ENCODE measurements at places on chromosomes 13 and 19. TPM values are rescaled to one million over a fixed set of nuclear protein-coding genes. Genes with fewer than 3 reads are reported as not detected.

Gene IFNL1
- total RNA-seq, result not detected

Gene COL5A3
- total RNA-seq, result 4.3 TPM

Gene SERP2
- not detected for total RNA-seq

Gene PCDH17
- total RNA-seq, result not detected

Gene MFSD12
- total RNA-seq, result 136 TPM

Gene KASH5
- 0.23 TPM for total RNA-seq

Gene TJP3
- total RNA-seq, result 20.2 TPM

Gene ERVV-1
- not detected for total RNA-seq

Gene ZNF573
- 31.1 TPM for total RNA-seq

Gene EPSTI1
- 19.4 TPM for total RNA-seq

GRCh38 chr13:102845289-102845629, 573 bp upstream of the ERCC5 start:
- no peak for DNase-seq

DNA sequence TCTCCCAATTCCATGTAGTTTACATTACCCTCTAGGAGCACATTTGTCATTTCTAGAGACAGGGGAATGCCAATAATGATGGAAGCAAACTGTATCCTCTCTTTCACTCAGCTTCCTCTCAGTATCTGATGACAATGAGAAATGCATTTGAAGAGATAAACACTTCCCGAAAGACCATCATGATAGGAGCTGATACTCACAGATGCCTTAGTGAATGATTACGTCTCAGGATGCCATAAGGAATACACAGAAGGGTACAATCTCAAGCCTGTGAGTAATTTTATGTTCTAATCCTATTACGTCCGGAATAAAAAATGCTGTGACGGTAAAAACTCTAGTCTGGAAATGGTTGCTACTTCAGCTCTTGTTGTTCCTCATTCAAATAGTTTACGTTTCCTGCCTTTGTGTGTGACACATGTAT, 663.8 kb upstream of the MIR17HG start:
- DNase-seq, result no peak

DNA sequence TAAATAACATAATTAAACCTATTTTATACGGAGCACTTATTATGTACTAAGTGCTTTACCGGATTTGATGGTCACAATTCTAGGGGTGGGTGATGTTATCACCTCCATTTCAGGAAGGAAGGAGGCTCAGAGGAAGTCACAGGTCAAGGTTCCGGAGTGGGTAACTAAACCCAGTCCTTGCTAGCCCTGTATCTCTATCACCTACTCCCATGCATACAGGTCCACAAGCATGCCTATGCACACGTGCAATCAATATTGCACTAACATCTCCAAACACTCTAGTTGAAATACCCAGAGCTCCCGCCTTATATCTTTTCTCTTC, 17.8 kb upstream of the FOSB start:
- peak; percentile 64 for DNase-seq

- peak; percentile 27 for DNase-seq
Observed at GRCh38 chr19:480016-480855, 16.1 kb upstream of the MADCAM1 start.

- peak; percentile 37 for DNase-seq
Observed at GRCh38 chr13:20160306-20161274, at the start of gene GJA3. Gene GJA3 (minus strand): TSS chr13:20161052. CDS start chr13:20143288, 17,764 bp downstream.

- DNase-seq, result no peak
Observed at GRCh38 chr19:4583961-4584669, 24.6 kb upstream of the SEMA6B start.

- no peak for DNase-seq
Observed at GRCh38 chr13:37657956-37658355, 59.4 kb upstream of the POSTN start.

- no peak for DNase-seq
Observed at GRCh38 chr13:109755997-109756396, 30.4 kb downstream of the IRS2 start.

DNA sequence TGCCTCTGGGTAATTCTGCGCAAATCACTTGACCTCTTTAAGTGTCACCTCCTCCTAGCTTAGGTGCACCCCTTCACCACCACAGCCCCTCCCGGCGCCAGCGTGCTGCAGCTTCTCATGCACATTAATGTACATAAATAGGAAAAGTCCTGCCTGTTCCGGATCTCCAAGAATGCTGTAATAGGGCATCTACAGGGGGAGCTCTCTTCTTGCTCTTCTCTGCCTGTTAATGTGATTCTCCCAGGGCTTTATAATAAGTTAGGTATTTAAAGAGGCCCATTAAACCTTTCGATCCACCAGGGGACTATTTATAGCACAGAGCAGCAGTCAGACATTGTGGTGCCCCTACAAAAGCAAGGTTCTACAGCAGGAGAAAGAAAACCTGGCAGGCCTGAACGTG, 35.3 kb downstream of the SOX1 start:
- DNase-seq, result no peak

DNA sequence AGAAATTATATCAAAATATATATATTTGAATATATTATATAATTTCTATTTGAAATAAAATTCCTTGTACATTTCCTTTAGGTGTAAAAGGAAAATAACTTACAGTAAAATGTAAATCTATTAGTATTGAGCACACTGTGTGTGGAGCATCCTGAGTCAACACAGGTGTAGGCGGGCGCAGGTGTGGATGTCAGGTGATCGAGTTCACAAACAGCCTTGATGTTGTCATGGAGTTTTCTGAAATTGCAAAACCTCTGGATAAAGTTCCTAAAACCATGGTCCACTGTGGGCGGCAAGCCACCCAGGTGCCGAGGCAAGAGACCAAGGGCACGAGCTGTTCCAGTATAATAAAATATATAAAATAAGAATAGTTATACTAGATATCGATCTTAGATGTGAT, 27.7 kb upstream of the MCF2L start:
- DNase-seq, result no peak

- no peak for DNase-seq
Observed at GRCh38 chr19:3465552-3465951, 14.8 kb downstream of the SMIM24 start.

DNA sequence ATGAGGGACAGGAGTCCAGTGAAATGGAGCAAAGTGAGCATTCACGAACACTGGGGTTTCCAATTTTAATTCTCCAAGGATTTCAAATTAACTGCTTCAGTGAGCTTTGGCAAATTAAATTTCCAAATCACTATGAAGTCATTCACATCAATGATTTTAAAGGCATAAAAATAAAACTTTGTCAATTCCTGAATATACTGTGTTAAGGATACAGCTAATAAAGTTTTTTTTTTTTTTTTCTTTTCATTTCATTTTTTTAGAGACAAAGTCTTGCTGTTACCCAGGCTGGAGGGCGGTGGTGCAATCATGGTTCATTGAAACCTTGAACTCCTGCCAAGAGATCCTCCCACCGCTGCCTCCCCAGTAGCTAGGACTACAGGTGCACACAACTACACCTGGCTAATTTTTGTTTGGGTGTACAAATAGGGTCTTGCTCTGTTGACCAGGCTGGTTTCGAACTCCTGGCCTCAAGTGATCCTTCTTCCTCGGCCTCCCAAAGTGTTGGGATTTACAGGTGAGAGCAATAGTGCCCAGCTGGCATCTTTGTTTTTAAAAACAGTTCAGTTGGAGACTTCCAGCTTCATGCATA, 21.9 kb downstream of the RBM26 start:
- DNase-seq, result no peak

DNA sequence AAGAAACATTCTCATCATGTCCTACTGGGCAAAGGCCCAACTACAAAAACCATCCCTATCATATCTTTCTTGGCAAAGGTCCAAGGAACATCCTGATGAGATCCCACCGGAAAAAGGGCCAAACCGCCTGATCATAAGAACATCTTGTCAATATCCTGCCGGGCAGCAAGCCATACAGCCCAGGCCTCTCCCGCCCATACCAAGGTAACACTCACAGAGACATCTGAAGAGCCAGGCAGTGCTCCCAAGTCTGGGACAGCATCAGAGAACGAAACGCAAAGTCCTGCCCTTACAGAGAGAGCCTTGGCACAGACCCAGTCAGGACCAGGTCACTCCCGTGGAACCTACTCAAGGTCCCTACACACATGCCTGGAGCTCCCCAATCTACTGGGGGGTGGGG, 18.5 kb upstream of the ZNF331 start:
- no peak for DNase-seq

DNA sequence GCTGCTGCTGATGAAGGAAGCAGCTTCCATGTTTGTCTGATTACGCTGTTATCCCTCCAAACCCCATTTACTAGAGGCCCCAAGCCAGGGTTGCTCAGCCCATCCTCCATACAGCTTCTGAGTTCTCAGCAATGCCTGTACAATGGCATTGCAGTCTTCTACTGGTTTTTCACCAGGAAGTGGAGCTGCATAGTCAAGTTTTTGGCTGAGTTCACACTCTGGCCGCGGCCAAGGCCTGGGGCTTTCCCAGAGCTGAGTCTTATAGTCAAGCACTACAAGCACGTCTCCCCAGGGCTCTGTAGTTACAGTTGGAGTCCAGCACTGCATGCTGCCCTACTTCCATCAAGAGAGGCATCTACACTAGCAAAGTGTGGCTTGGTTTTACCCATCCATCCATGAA, 182.5 kb downstream of the POU4F1 start:
- no peak for DNase-seq

GRCh38 chr19:3137119-3137518, 1.3 kb downstream of the GNA15 start:
- no peak for DNase-seq

- no peak for DNase-seq
Observed at GRCh38 chr13:52779103-52779502, 39.5 kb upstream of the CNMD start.

DNA sequence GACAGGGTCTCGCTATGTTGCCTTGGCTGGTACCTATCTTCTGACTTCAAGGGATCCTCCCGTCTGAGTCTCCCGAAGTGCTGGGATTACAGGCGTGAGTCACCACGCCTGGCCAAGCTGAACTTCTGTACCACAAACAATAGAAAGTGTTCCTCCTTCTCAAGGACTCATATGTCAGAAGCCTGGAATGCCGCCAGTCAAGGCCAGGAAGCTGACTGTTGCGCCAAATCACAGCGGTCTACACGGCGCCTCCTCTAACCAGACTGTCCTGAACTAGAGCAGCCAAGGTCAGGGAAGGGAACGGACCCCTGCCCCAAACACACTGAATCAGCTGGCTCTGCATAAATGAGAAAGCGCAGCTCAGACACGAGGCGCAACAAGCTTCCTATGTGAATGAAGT, 14.6 kb downstream of the RAB20 start:
- no peak for DNase-seq

DNA sequence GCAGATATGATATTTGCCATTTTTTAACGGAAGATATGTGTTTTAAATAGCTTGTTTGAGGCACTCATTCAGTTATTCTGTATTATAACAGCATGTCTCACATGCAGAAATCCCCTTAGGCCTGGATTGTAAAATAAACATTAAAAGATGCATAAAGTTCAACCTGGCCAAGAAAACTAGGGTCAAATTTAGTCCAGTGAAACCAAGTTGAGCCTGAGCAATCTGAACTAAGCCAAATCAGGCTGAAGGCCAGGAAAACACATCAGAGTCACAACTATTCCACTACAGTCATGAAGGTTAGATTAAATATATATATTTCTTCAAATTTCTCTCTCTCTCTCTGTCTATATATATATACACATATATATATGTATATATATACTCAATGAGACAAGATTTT, 504.8 kb downstream of the SLITRK1 start:
- DNase-seq, result no peak

GRCh38 chr19:45306518-45307027, 16.1 kb downstream of the CKM start:
- DNase-seq, result no peak

DNA sequence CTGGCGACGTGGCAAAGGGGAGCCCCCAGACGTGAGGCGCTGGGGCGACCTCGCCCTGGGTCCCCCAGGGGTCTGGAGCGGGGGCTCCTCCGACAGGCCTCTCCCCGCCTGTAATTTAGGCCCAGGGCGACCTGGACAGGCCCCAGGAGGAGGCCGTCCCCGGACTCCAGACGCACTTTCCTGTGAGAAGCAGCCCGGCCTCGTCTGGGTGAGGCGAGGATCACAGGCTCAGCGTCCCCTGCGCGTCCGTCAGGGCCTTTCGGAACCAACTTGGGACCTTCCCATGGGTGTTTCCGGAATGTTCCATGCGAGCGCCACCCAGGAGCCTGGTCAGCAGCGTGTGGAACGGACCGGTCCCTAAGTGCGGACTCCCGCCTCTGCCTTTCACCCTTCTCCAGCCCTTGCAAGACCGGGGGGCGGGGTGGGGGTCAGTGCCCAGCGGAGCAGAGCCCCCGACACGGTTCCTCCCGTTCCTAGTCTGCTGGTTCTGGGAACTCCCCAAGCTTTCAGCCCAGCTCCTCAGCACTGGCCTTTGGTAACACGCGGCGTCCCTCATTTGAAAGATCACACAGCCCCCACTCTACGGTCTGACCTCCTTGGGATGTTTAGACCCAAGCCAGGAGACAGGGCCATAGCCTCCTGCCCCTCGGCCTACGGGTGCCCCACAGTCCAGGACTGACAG, 1.1 kb upstream of the GRTP1 start:
- no peak for DNase-seq

DNA sequence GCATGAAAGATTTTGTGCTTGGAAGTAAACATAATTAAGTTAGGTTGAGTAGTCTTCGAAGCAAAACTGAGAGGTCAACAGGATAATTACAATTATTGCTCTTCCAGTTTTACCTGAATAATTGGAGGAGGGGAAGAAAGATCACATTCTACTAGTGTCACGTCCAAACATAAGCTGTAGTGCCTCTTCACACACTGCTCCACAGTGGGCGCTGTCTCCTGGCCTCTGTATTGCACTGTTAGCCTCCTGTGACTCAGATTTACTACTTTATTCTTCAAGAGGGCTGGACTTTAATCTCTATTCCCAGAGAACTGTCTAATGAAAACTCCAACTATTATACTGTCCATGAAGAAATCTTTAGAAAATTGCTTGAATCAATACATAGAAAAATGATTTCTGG, 62.9 kb downstream of the TRPC4 start:
- DNase-seq, result no peak

- DNase-seq, result peak; percentile 93
Observed at GRCh38 chr19:45001087-45001739, at the start of gene RELB. Gene RELB (plus strand): TSS chr19:45001464. CDS start chr19:45001580, 116 bp downstream.

DNA sequence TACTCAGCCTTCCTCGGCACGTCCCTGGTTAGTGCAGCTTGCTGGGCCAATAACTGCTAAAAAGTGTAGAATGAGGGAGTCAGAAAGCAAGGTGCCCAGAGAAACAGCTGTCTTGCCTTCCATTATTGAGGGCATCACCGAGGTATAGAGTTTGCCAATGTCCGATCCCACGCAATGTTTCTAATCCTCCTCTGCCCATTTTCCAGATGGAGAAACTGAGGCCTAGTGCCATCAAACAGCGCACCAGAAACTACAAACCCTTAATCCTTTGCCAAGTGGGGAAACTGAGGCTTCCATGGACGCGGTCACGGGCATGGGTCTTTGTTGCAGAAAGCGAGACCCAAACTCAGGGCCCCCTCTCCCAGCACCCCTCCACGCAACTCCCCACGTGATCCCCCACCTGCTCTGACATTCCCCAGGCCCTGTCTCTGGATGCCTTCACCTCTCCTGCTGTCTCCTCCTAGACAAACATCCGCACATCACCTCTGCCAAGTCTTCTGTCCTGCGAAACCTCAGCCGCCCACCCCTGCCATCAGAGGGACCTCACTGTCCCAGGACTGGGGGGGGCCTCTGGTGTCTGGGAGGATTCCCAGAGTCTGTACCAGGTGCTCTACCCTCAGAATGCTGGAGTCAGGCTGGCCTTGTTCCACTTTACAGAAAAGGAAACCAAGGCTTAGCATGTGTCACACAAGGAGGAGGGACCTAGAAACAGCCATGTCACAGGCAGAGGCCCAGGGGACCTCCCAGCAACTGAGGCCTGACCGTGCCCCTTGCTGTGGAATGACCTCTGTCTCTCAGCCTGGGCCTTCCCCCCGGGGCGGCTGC, 930 bp upstream of the PDE4C start:
- no peak for DNase-seq
